SJCRH30 (cell line): ENCODE measurements at places on chromosomes 3 and 15. TPM values are rescaled to one million over a fixed set of nuclear protein-coding genes. Genes with fewer than 3 reads are reported as not detected.

The ARPP21 gene
- total RNA-seq = 9.9 and 10.2 TPM in 2 replicates

The MYZAP gene
- 13.0 and 15.9 TPM in 2 replicates for total RNA-seq

The ENTPD3 gene
- total RNA-seq = not detected in 2 replicates

The ALDH1A3 gene
- 148 and 154 TPM in 2 replicates for total RNA-seq

DNA sequence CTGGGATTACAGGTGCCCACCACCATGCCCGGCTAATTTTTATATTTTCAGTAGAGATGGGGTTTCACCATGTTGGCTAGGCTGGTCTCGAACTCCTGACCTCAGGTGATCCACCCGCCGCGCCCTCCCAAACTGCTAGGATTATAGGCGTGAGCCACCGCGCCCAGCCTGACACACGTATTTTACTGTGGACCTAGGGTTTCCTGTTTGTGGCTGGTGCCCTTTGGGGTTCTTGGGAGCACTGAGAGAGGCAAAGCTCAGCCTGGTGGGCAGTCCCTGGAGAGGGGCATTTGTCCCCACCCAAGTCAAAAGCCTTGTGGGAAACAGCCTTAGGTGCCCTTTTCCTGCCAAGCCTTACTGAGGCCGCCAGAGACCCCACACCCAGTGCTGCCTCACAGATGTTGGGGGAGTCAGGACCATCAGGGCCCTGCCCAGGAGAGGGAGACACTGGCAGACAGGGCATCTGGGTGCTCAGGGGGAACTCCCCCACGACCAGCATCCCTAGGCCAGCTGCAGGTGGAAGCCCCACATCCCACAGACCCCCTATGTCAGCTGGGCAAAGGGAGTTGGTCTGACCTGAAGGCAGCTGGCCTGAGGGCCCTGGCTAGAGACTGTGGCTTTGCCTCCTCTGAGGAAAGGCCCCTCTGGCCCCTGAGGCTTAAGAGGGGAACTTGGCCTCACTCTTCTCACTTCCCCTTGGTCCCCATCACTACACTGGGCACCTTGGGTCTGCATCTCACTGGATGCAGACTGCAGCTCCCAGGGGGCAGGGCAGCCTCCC, 35.1 kb downstream of the DNAH1 start:
- H3K27ac ChIP-seq = no peak overlapping the region
- DNase-seq = no peak
- H3K4me1 ChIP-seq = no peaks in the 10 kb centered on the region; the same call in 1 of the 2 replicates
- peaks cover 3% of the 10 kb centered on the region for H3K27me3 ChIP-seq

DNA sequence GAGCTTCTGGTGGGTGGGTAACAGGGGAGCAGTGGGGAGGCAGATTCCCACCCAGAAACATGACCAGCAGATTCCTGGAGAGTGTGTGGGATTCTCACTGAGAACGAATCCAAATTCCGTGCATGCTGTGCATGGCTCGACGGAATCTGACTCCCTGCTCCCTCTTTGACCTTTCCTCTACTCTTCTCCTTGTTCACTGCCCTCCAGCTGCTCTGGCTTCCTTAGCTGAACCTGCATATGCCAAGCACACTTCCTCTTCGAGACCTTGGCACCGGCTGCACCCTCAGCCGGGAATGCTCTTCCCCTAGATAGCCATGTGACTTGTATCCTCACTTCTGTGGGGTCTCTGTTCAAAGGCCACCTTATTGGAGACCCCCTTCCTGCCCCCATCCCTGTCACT, 6.3 kb downstream of the INSYN1 start:
- no peaks in the 10 kb centered on the region for H3K36me3 ChIP-seq
- H3K4me3 ChIP-seq = no peak overlapping the region
- DNase-seq = no peak
- H3K27ac ChIP-seq = no peak overlapping the region
- 0 out of 2 replicates have a peak, but pooled peaks cover 6% of the 10 kb centered on the region for H3K4me1 ChIP-seq

DNA sequence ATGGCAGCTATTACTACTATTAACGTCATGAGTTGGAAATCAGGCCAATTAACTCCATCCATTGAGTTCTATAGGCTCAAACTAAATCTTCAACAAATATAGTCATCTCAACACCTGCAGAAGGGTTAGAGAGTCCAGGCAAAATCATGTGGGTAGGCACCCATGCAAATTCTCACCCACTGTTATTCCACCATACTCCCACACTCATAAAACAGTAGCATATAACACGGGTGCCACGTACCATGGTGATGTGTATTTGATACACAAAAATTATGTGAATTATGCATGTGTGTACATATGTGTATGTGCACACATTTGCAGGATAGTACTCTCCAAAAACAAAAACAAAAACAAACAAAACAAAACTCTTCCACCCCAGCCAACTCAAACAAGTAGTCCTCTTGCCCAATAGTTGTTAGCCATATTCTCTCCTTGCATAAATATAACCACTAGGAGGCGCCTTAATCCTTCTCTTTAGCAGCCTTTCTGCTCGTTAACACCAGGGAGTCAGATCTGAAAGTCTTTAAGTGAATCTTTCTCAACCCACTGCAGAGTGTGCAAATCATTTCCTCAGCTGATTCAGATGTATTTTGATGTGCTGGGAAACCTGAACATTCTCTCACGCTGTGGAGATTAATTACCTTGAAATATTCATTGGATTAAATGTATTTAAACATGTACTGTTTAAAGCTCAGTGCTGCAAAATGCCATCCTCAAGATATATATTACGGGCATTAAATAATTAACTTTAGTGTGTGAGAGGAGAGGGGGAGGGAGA, 38.0 kb upstream of the COPB2 start:
- no peaks in the 10 kb centered on the region for H3K27me3 ChIP-seq
- H3K4me1 ChIP-seq = peaks cover 37% of the 10 kb centered on the region
- H3K27ac ChIP-seq = peak overlapping the region; percentile 14; the same call in 1 of the 2 replicates
- DNase-seq = peak; percentile 94
- no peak overlapping the region for H3K4me3 ChIP-seq
- no peaks in the 10 kb centered on the region for H3K36me3 ChIP-seq

GRCh38 chr3:191329654-191330529, at the start of gene UTS2B:
UTS2B (minus strand) TSS chr3:191330526; CDS start chr3:191282189, 48,337 bp downstream.
- H3K4me1 ChIP-seq = no peaks in the 10 kb centered on the region
- H3K27me3 ChIP-seq = no peaks in the 10 kb centered on the region

GRCh38 chr15:83866692-83867091, 212.8 kb downstream of the ADAMTSL3 start:
- H3K27ac ChIP-seq = no peak overlapping the region
- no peaks in the 10 kb centered on the region for H3K27me3 ChIP-seq
- no peak for DNase-seq
- peaks cover 31% of the 10 kb centered on the region for H3K4me1 ChIP-seq

DNA sequence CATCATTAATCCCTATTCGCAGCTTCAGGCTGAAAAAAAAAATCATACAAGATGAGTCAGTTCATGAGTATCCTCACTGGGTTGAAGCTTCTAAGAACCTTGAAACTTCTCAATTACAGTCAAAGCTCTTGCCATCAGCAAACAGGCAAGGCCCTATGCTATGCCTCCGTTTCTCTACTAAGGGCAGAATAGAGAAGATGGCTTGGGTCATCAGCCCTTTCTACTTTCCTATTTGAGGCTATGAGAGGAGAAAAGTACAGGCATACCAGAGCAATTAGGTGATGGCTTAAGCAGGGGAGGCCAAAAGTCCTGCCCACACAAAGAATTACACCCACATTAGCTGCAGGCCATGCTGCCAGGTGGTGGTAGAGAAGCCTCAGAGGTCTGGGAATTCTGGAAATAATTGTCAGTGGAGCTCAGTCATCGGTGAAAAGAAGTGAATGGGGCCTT, 89.0 kb downstream of the MRPL46 start:
- no peak for DNase-seq
- H3K4me1 ChIP-seq = peaks cover 5% of the 10 kb centered on the region; the same call in 1 of the 2 replicates
- no peak overlapping the region for H3K27ac ChIP-seq
- H3K27me3 ChIP-seq = no peaks in the 10 kb centered on the region

DNA sequence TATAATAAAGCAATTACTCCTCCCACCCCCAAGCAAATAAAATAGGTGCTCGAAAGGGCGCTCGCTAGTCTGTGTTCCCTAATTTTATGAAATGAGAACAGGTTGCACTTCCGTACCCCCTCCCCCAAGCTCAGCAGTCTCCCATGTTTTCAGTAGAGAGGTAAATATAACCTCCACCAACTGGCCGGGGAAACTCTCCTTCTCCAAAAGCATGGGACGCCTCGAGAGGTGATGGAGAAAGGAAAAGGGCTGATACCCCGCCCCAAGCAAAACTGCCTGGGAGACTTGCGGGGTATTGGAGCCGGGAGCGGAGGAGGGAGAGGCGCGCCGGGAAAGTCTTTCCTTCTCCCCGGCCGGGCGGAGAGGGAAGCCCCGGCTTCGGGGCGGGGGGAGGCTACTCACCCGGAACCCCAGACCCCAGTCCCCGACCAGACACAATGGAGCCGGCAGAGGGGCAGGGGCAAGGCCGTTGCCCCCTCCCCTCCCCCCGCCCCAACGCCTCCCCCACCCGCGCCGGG, 605 bp downstream of the DCUN1D1 start:
- DNase-seq = peak; percentile 53
- peak overlapping the region; percentile 83 for H3K4me3 ChIP-seq
- H3K4me1 ChIP-seq = peaks cover 5% of the 10 kb centered on the region; the same call in 1 of the 2 replicates
- H3K27ac ChIP-seq = peak overlapping the region; percentile 46
- H3K27me3 ChIP-seq = no peaks in the 10 kb centered on the region

DNA sequence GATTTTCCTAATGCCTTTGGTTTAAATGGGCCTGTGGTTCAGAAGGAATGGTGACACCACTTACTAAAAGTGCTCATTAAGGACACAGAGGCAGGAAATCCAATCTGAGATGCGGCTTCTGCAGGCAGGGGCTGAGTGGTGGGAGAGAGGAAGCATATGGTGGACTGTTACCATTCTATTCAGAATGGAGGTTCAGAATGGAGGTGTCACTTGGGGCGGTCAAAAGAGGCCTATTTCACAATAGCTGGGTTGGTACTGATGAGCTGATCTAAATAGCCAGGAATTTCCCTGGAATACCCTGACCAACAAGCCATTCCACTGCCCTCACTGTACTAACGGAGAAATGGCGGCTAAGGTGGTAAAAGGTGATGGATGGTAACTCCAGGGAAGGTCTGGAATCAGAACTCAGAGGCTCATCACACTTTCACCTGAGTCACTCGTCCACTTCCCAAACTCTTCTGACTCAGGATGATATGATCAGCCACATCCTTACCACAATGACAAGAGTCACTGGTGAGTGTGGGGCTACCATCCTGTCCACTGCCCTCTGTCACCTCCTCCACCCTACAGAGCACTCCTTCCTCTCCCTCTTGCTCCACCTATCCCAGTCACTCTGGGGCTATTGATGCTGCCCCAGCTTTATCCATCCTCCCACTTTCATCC, 15.7 kb downstream of the RFT1 start:
- no peak for DNase-seq
- H3K36me3 ChIP-seq = peaks cover 24% of the 10 kb centered on the region
- H3K27ac ChIP-seq = no peak overlapping the region
- H3K4me1 ChIP-seq = no peaks in the 10 kb centered on the region
- no peak overlapping the region for H3K4me3 ChIP-seq

GRCh38 chr15:91912336-91912735, 58.8 kb downstream of the SLCO3A1 start:
- DNase-seq = no peak
- no peaks in the 10 kb centered on the region for H3K36me3 ChIP-seq
- H3K27me3 ChIP-seq = no peaks in the 10 kb centered on the region

DNA sequence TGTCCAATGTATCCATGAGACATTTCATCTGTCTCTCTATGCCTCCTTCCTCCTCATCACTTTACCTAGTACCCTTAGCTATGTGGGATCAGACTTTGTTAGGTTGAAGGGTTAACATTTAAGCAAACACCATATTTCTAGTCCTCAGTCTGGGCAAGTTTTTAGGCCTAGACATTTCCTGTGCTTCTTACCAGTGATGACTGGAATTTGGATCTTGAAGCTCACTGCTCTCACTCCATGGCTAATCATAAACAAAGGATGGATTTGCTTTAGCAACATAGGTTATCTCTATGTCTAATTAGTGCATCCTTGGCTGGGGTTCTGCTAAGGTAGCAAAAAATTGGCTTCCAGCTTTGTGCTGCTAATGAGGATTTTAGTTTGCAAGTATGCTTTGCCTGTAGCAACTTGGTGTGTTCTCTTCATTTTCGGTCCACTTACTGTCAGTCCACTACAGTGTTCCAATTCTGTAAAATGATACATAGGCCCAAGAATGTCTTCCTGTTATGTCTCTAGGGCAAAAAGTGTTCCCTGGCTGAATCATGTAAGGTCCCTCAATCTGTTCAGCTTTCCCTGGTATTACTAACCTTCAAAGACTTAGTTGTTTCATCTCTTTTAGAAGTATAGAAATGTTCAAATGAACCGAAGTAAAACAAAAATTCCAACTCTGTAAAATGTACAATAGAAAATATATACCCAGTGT, 615.4 kb downstream of the CADM2 start:
- no peak for DNase-seq
- no peak overlapping the region for H3K27ac ChIP-seq
- no peaks in the 10 kb centered on the region for H3K36me3 ChIP-seq
- H3K27me3 ChIP-seq = no peaks in the 10 kb centered on the region

DNA sequence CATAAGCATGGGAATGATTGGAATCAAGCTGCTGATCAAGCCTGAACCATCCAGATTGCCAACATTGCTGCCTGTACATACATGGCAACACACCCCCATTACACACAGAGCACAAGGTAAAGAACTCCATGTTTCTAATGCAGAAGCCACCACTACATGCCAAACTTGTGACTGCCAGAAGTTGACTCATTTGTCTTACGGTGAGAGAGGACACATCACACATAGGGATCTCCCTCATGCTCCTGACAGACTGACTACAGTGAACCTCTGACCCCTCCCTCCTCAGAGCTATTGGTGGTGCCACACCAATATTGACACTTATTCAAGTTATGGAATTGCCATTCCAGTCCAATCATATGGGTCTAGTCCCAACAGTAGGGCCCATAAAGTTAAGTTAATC, 42.3 kb downstream of the EFHB start:
- no peak overlapping the region for H3K4me3 ChIP-seq
- no peak for DNase-seq
- H3K36me3 ChIP-seq = no peaks in the 10 kb centered on the region
- H3K27ac ChIP-seq = no peak overlapping the region
- peaks cover 6% of the 10 kb centered on the region for H3K4me1 ChIP-seq

DNA sequence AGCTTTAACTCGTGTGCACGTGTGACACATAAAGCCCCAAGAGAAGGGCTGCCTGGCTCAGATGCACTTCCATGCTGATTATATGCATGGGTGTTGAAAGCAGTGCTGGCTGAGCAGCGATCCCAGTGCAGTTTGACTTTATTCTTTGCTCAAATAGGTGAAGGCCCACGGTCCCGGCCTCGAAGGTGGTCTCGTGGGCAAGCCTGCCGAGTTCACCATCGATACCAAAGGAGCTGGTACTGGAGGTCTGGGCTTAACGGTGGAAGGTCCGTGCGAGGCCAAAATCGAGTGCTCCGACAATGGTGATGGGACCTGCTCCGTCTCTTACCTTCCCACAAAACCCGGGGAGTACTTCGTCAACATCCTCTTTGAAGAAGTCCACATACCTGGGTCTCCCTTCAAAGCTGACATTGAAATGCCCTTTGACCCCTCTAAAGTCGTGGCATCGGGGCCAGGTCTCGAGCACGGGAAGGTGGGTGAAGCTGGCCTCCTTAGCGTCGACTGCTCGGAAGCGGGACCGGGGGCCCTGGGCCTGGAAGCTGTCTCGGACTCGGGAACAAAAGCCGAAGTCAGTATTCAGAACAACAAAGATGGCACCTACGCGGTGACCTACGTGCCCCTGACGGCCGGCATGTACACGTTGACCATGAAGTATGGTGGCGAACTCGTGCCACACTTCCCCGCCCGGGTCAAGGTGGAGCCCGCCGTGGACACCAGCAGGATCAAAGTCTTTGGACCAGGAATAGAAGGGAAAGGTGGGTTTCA, 87.7 kb downstream of the DNASE1L3 start:
- DNase-seq = no peak
- no peak overlapping the region for H3K4me3 ChIP-seq
- H3K36me3 ChIP-seq = no peaks in the 10 kb centered on the region
- H3K4me1 ChIP-seq = no peaks in the 10 kb centered on the region
